ENCODE measurements at places on chromosomes 3 and 15.

DNA sequence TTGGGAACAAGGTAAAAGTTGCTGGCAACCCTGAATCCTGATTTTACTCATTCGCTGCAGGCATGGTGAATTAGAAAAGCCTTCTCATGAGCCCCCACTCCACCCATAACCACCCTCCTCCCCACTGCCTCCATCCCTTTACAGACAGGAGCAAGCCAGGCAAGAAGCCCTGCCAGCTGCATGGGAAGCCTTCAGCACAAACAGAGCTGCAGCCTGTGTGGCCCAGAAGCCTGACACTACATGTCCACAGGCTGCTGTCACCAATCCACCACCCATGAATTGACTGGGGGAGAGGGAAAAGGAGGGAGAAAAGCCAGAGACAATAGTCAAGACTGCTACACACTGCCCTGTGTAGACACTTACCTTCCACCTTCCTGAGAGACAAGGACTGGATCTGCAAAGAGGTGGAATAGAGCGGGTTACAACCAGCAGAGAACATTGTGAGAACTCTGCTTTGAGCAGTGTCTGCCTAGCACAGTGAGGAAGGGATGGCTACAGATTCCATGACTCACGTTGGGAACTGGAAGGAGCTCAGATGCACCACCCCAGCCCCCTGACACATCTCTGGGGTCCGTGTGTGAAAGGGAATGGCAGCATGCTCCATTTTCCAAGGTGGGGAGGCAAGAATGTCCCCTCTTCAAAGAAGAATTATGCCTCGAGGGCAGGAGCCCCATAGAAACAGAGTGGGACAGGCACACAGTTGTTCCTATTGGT, 33.9 kb downstream of the DZIP1L start:
- no peaks in the 10 kb centered on the region for H3K4me1 ChIP-seq
- no peak overlapping the region for H3K27ac ChIP-seq
- no peak overlapping the region for H3K4me3 ChIP-seq
- no peaks in the 10 kb centered on the region for H3K36me3 ChIP-seq
- DNase-seq = no peak

GRCh38 chr3:146337991-146338390, 87.1 kb upstream of the PLSCR4 start:
- H3K27me3 ChIP-seq = no peaks in the 10 kb centered on the region
- DNase-seq = no peak
- H3K4me1 ChIP-seq = no peaks in the 10 kb centered on the region
- no peak overlapping the region for H3K27ac ChIP-seq

GRCh38 chr15:68644083-68644904, 65.5 kb downstream of the CORO2B start:
- no peak for DNase-seq
- H3K4me1 ChIP-seq = peaks cover 6% of the 10 kb centered on the region
- no peak overlapping the region for H3K27ac ChIP-seq
- H3K36me3 ChIP-seq = no peaks in the 10 kb centered on the region
- peaks cover 9% of the 10 kb centered on the region for H3K27me3 ChIP-seq

- H3K36me3 ChIP-seq = no peaks in the 10 kb centered on the region
- no peaks in the 10 kb centered on the region for H3K27me3 ChIP-seq
- DNase-seq = no peak
Observed at GRCh38 chr3:123281406-123281805, 79.7 kb downstream of the SEC22A start.

- H3K4me3 ChIP-seq = no peak overlapping the region
- no peak overlapping the region for H3K27ac ChIP-seq
- no peaks in the 10 kb centered on the region for H3K36me3 ChIP-seq
- no peak for DNase-seq
Observed at GRCh38 chr3:123287962-123288302, 86.2 kb downstream of the SEC22A start.

GRCh38 chr15:95105229-95105628, 873.9 kb downstream of the MCTP2 start:
- H3K27me3 ChIP-seq = no peaks in the 10 kb centered on the region
- H3K4me3 ChIP-seq = no peak overlapping the region
- H3K4me1 ChIP-seq = no peaks in the 10 kb centered on the region
- no peak overlapping the region for H3K27ac ChIP-seq
- no peaks in the 10 kb centered on the region for H3K36me3 ChIP-seq

DNA sequence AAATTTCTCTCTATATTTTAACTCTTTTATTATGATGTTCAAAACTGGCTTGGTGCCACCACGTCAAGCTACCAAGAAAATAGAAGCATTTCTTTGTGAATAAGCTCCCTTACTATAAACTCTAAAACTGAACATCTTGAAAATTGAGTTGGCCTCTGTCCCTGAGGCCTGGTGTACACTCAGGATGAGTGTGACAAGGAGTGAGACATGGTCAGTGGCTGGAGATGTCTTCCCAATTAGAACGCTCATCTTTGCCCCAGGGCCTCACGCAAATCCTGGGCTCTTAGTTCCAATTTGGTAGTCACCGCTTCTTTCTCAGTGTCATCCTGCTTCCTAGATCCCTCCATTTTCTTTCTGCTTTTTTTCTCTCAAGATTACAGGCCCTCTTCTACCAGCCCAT, 26.2 kb downstream of the SLC2A2 start:
- H3K4me1 ChIP-seq = no peaks in the 10 kb centered on the region
- H3K36me3 ChIP-seq = no peaks in the 10 kb centered on the region
- no peak for DNase-seq
- H3K27ac ChIP-seq = no peak overlapping the region
- peaks cover under 1% of the 10 kb centered on the region for H3K27me3 ChIP-seq

GRCh38 chr3:125246237-125246636, 33.7 kb upstream of the SLC12A8 start:
- no peak for DNase-seq
- peaks cover 31% of the 10 kb centered on the region for H3K36me3 ChIP-seq
- H3K4me3 ChIP-seq = no peak overlapping the region
- H3K4me1 ChIP-seq = no peaks in the 10 kb centered on the region
- H3K27me3 ChIP-seq = no peaks in the 10 kb centered on the region
- H3K27ac ChIP-seq = no peak overlapping the region

DNA sequence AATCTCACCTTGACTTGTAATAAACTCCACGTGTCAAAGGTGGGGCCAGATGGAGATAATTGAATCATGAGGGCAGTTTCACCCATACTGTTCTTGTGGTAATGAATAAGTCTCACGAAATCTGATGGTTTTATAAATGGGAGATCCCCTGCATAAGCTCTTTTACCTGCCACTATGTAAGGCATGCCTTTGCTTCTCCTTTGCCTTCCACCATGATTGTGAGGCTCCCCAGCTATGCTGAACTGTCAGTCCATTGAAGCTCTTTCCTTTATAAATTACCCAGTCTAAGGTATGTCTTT, 45.5 kb downstream of the SUCNR1 start:
- H3K27ac ChIP-seq = no peak overlapping the region
- H3K4me1 ChIP-seq = no peaks in the 10 kb centered on the region
- no peak overlapping the region for H3K4me3 ChIP-seq
- H3K36me3 ChIP-seq = no peaks in the 10 kb centered on the region

- H3K4me1 ChIP-seq = peaks cover 28% of the 10 kb centered on the region
- H3K27ac ChIP-seq = peak overlapping the region; percentile 84
- H3K4me3 ChIP-seq = peak overlapping the region; percentile 56
Observed at GRCh38 chr3:14988988-14989394, 41.6 kb downstream of the NR2C2 start.

DNA sequence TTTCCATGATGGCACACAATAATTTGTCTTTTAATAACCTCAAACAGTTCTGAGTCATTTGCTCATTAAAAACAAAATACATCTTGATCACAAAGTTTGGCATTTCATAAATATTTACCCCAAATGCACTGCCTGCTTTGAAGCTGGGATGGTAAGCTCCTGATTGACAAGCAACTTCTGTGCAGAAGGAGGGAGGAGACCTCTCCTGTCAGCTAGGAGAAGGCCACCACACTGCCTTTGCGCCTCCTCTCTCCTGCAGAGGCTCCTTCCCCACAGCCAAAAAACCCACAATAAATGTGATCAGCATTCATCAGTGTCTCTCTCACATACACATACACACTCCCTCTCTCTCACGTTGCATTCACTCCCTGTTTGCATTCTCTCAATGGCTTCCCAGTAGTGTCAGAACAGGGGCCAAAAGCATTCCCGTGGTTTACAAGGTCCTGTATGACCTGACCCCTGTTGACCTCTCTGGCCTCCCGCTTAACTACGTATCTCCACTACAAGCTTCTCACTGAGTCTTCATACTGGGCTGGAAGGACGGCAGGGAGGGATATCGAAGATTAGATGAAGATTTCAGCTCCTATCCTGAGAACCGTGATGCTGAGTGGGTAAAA, 216.4 kb downstream of the FOXP1 start:
- H3K27me3 ChIP-seq = no peaks in the 10 kb centered on the region
- H3K4me3 ChIP-seq = no peak overlapping the region
- no peak for DNase-seq
- H3K36me3 ChIP-seq = peaks cover 3% of the 10 kb centered on the region

DNA sequence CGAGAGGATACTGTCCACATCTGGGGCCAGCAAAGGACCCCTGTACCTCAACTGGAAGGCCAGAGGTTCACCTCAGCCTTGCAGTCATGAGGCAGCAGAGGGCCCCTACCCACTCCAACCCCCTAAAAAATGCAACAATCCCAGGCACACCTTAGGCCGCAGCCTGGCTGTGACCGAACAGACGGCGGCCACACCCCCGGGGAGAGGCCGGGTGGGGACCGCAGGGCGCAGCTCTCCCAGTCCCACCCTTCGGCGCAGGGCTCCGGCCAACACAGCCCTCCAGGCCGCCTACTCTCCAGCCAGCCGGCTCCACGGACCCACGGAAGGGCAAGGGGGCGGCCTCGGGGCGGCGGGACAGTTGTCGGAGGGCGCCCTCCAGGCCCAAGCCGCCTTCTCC, 457 bp upstream of the DNAJA4 start:
- H3K36me3 ChIP-seq = no peaks in the 10 kb centered on the region
- H3K27me3 ChIP-seq = no peaks in the 10 kb centered on the region
- H3K27ac ChIP-seq = no peak overlapping the region
- H3K4me3 ChIP-seq = peak overlapping the region; percentile 49

- no peak for DNase-seq
- H3K27me3 ChIP-seq = peaks cover 7% of the 10 kb centered on the region
- no peak overlapping the region for H3K27ac ChIP-seq
- peaks cover 6% of the 10 kb centered on the region for H3K4me1 ChIP-seq
- no peak overlapping the region for H3K4me3 ChIP-seq
Observed at GRCh38 chr3:16388850-16389441, 123.9 kb downstream of the OXNAD1 start.

GRCh38 chr3:152330559-152330958, 61.8 kb downstream of the MBNL1 start:
- H3K27ac ChIP-seq = peak overlapping the region; percentile 58
- peaks cover 47% of the 10 kb centered on the region for H3K4me1 ChIP-seq
- no peak for DNase-seq
- H3K36me3 ChIP-seq = peaks cover 18% of the 10 kb centered on the region
- no peak overlapping the region for H3K4me3 ChIP-seq

DNA sequence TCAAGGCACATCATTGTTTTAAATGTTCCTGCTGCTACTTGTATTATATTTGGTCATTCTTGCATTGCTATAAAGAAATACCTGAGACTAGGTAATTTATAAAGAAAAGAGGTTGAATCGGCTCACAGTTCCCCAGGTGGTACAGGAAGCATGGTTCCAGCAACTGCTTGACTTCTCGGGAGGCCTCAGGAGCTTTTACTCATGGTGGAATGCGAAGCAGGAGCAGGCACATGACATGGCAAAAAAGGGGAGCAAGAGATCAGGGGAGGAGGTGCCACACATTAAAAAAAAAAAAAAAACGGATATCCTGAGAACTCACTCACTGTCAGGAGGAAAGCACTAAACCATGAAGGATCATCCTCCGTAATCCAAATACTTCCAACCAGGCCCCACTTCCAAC, 286.9 kb upstream of the PLSCR5 start:
- no peak overlapping the region for H3K4me3 ChIP-seq
- no peaks in the 10 kb centered on the region for H3K27me3 ChIP-seq
- H3K27ac ChIP-seq = no peak overlapping the region
- H3K4me1 ChIP-seq = no peaks in the 10 kb centered on the region

- H3K27ac ChIP-seq = no peak overlapping the region
- H3K4me1 ChIP-seq = peaks cover 2% of the 10 kb centered on the region
- DNase-seq = no peak
- H3K27me3 ChIP-seq = peaks cover 19% of the 10 kb centered on the region
- no peak overlapping the region for H3K4me3 ChIP-seq
Observed at GRCh38 chr15:73388256-73388781, 19.6 kb upstream of the HCN4 start.

DNA sequence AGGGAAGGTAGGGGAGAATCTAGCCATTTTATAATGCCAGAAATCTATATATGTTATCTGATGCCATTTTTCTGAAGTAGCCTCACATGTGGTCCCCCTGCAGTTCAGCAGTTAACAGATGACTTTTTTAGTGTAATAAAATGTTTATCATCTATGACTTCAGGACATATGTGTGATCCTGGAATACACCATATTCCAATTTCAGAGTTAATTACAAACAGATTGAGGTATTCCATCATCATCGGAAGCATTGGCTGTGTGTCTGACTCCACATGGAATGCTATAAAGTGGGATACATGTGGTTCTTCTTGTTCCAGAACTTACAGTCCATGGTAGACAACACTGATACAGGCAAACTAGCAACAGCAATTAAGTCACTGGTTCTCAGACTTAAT, 45.9 kb upstream of the LIMD1 start:
- no peak overlapping the region for H3K27ac ChIP-seq
- H3K4me1 ChIP-seq = peaks cover 17% of the 10 kb centered on the region

DNA sequence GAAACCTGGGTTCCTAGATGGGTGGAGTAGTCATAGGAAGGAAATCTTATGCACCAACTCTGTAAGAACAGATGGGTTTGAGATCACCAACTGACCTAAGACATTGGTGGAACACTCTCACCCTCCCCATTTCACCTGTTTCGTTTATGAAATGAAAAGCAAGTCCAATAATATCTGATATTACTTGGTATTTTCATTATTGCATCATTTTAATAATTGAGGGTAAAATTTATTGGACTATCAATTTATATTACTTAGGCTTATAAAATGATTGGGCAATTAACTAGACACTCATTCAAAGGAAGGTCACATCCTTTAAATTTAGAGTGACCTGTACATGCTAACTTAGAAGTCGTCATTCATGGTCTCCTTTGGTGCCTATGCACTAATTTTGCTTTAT, 503.9 kb downstream of the TAFA4 start:
- no peak overlapping the region for H3K4me3 ChIP-seq
- H3K4me1 ChIP-seq = no peaks in the 10 kb centered on the region
- no peak for DNase-seq
- H3K36me3 ChIP-seq = no peaks in the 10 kb centered on the region

- H3K4me1 ChIP-seq = peaks cover 13% of the 10 kb centered on the region
- no peak overlapping the region for H3K27ac ChIP-seq
- H3K36me3 ChIP-seq = peaks cover 23% of the 10 kb centered on the region
- H3K27me3 ChIP-seq = no peaks in the 10 kb centered on the region
Observed at GRCh38 chr15:90607361-90607760, 77.6 kb downstream of the CRTC3 start.

DNA sequence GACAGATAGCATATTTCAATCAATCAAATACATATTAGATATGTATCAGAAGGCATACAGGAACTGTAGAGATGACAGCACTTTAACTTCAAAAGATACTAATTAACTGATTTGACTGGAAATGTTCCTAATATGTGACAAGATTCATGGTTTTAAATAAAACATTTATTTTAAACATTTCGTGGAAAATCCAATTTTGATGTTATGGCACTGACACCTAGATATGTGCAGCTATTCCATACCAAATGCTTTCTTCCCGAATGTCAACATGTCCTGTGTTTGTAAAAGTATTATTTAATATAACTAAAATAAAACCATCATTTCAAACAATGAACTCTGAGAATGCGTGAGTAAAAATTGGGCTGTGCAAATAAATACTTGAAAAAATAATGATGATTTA, 1209.3 kb downstream of the NSUN3 start:
- no peaks in the 10 kb centered on the region for H3K36me3 ChIP-seq
- H3K4me1 ChIP-seq = no peaks in the 10 kb centered on the region
- no peak overlapping the region for H3K4me3 ChIP-seq

- peaks cover 29% of the 10 kb centered on the region for H3K36me3 ChIP-seq
- DNase-seq = no peak
- peaks cover 4% of the 10 kb centered on the region for H3K4me1 ChIP-seq
- no peak overlapping the region for H3K4me3 ChIP-seq
Observed at GRCh38 chr15:30922480-30923311, 19.0 kb downstream of the FAN1 start.

All from memory B cell (primary cell).